ENCODE measurements at places on chromosomes 2 and 18.

DNA sequence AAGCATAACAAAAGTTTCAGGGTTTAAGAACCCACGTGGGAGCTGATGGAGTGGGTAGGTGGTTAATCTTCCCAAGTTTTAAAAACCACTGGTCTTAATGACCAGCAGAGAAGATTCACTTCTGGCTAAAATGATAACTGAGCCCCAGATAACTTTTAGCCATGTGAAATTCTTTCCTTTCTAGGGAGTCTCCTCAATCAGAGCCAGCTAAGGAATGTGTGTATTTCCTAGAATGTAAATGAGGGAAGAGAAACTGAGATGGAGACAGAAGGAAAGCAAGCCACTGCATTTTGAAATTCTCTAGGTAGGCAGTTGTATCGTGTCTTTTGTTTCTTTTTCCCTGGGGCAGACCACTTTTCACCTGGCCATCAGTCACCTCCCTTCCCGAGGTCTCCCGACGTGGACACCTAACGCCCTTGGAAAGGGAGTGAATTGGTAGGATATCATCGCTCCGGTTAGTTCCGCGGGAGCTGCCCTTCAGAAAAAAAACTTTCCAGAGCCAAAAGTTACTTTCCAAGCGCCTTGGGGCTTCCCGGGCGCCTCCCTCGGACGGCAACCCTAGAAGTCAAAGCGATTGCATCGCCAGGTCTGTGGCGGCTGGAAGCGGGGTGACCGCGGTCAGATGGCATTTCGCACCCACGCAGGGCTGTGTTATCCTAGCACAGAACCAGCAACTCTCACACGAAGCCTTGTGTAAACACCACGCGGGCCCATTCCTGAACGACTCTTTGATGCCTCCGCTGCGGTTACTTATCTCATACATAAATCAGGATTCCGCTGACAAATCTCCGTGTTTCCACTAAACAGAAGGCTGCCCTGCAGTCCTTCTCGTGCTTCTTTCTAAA, 1.3 kb downstream of the COLEC12 start:
- no peak for DNase-seq

DNA sequence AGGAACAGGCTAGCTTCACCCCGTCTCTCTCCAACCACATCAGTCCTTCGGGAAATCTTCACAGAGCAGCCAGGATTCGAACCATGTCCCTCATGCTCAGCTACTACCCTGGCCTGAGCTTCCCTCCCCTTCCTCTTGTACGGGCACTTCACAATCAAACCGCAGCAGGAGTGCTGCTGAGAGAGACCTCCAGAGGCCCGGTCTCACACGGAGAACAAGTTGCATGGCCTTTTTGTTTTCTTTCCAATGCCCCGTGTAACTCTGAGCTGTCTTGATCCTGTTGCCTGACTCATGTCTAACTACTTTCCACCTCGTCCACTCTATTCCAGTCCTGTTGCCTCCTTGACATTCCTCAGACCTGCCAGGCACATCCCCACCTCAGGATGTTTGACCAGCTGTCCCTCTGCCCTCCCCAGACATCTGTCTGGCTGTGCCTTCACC, 25.4 kb downstream of the FBLN7 start:
- DNase-seq: no peak

DNA sequence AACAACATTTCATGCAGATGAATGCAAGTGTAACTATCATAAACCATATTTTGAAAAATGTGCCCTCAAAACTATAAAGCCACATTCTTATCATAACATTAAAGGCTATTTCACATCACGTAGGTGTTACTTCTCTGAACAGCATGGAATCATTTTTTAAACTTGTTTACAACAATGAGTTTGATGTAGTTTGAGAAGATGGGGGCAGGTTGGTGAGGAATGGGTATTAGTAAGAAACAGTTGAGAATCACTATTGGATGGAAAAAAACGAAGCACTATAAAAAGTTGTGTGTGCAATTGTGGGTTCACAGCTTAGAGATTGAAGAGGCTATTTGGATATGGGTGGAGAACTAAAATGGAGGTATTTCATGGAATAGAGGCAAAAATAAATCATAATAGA, 569.1 kb downstream of the ARHGAP15 start:
- no peak for DNase-seq

DNA sequence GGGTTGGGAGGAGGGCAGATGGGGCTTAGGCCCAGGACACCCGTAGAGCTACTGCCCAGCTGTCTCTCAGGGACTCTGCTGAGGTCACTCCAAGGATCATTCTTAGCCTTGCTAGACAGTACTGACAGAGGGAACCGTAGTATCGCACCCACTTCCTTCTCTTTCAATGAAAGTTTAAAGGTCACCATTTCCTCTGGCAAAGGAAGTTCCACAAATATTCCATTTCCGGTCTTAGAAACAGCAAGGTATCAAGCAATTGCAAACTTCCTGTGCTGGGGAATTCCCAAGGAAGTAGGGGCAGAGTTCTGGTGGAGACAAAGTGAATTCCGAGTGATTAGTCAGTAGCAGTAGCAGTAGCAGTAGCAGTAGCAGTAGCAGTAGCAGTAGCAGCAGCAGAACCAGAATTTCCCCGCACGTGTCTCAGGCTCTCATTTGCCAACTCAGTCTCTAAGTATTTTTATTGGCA, 24.7 kb downstream of the IL1B start:
- peak; percentile 41 for DNase-seq

GRCh38 chr2:40325116-40325515, 126.8 kb downstream of the SLC8A1 start:
- no peak for DNase-seq

DNA sequence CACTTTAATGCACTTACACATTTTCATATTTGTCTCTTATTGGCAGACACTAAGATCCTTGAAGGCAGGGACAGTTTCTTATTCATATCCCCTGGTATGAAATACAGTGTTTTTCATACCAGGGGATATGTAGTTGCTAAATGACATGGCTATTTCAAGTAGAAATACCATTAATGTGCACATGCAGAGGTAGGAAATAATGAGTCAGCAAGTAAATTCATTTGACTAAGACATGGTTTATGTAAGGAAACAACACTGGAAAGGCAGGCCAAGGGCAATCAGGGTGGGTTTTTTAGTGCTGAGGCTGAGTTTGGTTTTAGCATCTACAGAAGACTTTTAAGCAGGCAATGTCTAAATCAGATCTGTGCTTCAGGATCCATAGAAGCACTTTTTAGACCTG, 155.9 kb downstream of the WDPCP start:
- no peak for DNase-seq

DNA sequence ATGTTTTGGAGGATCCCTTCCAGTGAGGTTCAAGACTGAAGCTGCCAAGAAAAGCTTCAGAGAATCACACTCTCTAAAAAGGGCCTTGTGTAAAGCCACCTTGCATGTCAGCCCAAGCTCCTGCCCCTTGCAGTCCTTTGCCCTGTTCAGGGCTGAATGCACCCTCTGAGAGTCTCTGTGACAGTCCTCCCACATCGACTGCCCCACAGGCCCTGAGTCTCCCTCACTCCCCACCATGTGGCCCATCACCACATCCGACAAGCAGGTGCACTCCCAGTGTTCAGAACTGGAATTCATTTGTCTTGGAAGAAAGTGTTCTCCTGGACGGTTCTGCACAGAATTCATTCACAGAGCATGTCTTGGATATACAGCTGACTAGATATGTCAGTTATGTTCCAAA, 31.0 kb downstream of the BCL11A start:
- DNase-seq: no peak

DNA sequence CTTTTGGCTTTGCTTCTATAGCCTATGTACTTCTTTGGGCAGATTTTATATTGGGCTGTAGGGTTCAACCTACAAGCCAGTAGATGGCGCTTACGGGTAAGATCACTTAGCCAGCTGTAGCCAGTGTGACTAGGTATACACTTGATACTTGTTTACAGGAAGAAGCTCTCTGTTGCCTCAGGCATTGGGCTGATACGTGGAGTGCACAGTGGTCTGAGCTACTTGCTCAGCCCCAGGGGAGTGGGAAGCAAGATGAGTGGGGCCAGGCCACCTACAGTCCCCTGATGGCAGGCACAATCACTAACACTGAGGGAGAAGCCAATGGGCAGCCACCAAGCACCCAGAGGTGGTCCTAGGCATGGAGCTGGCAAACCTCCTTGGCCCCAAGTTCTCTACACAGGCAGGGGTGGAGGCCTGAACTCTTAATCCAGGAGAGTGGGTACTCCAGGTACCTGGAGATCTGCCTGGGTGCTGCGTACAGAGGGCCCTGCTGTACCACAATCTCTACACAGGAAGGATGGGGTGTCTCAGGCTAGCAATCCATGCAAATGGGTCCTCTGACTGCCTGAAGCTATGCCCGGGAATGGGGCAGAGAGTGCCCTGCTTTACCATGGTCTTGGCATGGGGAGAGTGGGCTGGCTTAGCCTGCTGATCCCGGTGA, 122.2 kb downstream of the NCOA1 start:
- DNase-seq: no peak

DNA sequence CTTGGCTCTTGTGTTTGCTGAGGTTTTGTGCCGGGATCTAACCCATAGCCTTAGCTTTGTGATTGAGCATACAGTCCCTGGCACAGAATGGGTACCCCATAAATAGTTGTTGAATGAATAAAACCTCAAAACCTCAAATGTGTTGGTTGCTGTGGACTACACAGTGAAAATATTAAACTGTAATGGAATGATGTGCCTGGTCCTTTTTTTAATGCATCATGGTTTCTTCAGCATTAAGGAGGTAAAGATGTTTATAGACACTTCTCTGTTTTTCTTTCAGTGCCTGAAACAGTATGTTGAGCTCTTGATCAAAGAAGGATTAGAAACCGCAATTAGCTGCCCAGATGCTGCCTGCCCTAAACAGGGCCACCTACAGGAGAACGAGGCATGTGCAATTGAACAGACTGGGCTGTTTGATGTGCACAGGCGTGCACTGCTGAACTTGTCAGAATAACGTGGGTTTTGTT, 97.0 kb downstream of the RNF144A start:
- DNase-seq: no peak

DNA sequence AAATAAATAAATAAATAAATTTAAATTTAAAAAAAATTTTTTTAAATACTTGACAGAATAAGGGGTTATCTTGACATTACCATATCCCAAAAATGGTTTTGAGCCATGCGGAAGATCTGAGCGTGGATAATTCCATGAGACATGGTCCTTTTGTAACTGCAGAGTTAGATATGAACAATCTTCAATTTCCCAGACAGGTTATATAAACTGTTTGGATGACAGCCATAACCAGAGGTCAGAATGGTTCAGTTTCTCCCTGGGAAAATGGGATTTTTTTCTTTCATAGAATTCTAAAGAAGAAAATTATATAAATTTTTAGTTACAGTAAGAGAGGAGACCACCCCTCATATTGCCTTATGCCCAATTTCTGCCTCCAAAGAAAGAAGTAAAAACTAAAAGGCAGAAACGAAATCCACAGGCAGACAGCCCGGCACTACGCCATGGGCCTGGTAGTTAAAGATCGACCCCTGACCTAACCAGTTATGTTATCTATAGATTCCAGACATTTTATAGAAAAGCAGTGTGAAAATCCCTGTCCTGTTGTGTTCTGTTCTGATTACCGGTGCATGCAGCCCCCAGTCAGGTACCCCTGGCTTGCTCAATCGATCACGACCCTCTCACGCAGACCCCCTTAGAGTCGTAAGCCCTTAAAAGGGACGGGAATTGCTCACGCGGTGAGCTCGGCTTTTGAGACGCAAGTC, 3.0 kb downstream of the GALM start:
- DNase-seq: no peak

DNA sequence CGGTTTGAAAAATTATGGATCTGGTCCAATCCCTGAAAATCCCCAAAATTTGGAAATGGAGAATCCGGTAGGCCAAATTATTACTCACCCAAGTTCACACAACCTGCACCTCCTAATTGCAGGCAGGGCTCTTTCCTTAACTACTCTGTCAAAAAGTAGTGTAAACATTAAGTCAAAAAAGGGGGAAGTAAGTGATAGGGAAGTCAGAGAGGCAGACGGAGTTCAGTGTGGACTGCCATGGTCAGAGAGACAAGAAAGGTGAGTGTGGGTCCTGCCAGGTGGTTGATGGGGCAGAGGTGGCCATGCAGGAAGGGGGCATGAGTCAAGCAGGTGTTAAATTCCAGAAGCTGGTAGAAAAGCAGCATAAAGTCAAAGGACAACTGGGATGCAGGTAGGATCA, 104.7 kb upstream of the STPG4 start:
- no peak for DNase-seq

GRCh38 chr2:88048541-88048940, 7.0 kb downstream of the KRCC1 start:
- no peak for DNase-seq

DNA sequence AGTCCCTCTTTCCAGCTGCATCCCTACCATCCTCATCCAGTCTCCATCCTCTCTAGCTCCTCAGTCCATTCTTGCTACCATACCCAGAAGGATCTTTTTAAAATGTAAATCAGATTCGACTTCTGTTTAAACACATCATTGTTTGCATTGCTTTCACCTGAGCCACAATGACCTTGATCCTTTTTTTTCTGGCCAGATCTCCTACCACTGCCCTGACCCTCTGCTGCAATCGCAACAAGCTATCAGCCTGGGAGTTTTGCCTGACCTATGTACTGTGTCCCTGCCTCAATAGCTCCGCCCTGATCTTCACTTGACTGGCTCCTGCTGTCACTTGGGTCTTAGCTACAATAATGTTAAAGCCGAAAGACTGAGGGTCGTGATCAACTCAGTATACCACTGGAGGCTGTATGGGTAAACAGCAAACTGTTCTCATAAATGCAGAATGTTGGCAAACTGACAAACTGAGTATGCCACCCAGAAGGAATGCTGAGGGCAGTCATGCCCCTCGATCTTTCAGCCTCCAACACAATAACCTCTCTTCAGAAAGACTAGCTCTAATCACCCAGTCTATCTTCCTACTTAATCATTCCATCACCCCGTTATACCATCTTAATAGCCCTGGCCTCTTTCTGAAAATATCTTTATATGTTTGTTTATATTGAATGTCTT, 2.6 kb upstream of the RBM43 start:
- no peak for DNase-seq

GRCh38 chr2:5969303-5969702, 277.1 kb downstream of the SOX11 start:
- no peak for DNase-seq

DNA sequence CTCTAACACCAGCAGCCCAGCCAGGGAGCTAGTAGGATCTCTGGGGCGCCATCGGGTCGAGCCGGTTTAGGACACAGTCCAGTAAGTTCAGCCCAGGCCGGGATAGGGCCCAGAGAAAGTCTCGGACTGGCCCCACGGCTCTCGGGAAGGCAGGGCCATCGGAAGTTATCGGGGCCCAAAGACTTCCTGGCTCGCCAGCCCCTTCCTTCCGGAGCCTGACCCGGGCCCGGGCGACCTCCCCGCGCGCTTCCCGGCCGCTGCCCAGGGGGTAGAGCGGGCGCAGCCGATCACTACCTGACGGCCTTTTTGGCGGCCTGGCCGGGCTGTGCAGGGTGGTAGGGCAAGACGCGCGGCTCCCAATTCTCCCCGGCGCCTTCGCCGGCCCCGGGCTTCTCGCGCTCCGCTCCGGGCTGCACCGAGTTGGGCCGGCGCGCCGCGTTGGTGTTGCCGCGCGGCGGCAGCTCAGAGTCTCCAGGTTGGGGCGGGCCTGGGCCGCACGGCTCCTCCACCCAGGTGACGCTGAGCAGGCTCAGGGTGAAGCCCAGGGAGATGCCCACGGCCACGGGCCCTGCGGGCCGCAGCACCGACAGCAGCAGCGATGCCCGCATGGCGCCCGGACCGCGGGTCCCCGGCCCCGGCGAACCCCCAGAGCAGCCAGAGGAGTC, 546 bp downstream of the CHPF start:
- DNase-seq: no peak

- no peak for DNase-seq
These were observed 51.0 kb downstream of the TTC27 start for GRCh38 chr2:32678825-32679224.
